ENCODE measurements at places on chromosomes 3 and 15. TPM values are rescaled to one million over a fixed set of nuclear protein-coding genes. Genes with fewer than 3 reads are reported as not detected.

RSRC1 gene
- 26.6 TPM for total RNA-seq

SLC9C1 gene
- total RNA-seq = 2.5 TPM

GOLGA8O gene
- not detected for total RNA-seq

PODXL2 gene
- total RNA-seq = 37.8 TPM

NPAP1 gene
- total RNA-seq = 0.11 TPM

MITF gene
- total RNA-seq = 1.3 TPM

CP gene
- total RNA-seq = 1.1 TPM

- H3K27ac ChIP-seq = peak overlapping the region; percentile 55
- H3K4me3 ChIP-seq = no peak overlapping the region
- no peak for DNase-seq
- H3K36me3 ChIP-seq = peaks cover 4% of the 10 kb centered on the region
- H3K4me1 ChIP-seq = peaks cover 55% of the 10 kb centered on the region
- H3K27me3 ChIP-seq = no peaks in the 10 kb centered on the region
Measured at GRCh38 chr15:33586786-33587697, 276.3 kb downstream of the RYR3 start.

DNA sequence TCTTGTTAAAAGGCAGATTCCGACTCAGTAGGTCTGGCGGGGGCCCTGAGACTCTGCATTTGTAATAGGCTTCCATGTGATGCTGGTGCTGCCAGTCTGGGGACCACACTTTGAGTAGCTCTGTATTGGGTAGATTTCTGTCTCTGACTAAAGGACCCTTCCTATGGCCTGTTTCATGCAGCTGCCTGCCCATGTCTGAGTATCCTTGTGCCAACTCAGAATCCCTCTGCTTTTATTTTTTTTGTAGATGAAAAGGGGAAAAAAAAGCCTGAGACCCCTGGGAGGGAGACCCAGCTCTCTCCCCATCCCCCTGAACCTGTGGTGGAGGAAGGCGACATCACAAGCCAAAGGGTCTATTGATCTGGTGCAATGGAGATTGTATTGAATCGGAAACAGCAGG, 81.9 kb downstream of the EBLN2 start:
- H3K4me1 ChIP-seq = no peaks in the 10 kb centered on the region
- H3K27me3 ChIP-seq = no peaks in the 10 kb centered on the region
- no peak for DNase-seq
- no peak overlapping the region for H3K4me3 ChIP-seq
- no peak overlapping the region for H3K27ac ChIP-seq
- no peaks in the 10 kb centered on the region for H3K36me3 ChIP-seq

DNA sequence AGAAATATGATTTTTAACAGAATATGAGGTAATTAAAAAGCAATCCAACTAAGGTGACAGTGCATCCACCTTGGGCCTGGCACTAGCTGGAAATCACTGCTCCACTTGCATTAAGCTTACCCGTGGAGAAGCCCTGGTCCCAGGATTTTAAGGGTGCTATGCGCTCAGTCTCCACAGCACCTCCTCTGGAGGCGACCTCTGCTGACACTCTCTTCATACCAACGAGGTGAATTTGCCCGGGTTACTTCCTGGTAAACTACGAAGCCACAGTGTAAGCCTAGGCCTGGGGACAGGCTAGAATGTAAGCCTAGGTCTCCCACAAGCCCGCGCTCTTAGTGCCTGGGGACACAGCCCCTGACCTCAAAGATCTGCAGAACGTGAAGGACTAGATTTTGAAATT, 793 bp downstream of the APOD start:
- peaks cover 7% of the 10 kb centered on the region for H3K4me1 ChIP-seq
- H3K27ac ChIP-seq = peak overlapping the region; percentile 43
- no peak overlapping the region for H3K4me3 ChIP-seq

DNA sequence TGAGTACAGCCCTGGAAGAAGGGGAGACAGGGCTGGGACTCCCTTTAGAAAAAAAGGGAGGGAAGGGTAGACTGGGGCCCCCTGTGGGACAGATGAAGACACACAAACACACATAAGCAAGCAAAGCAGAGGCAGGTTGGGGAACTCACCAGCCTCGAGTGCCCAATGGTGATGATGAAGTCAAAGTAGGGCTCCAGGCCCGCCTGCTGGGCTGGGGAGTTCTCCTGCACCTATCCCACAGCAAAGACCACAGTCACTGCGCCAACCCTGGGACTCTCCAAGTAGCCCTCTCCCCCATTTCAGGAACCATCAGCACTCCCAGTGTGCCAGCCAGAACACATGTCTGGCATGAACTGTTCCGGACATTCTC, 4.1 kb downstream of the GORASP1 start:
- H3K4me3 ChIP-seq = no peak overlapping the region
- no peak for DNase-seq
- H3K36me3 ChIP-seq = peaks cover 8% of the 10 kb centered on the region
- H3K27ac ChIP-seq = no peak overlapping the region
- peaks cover 6% of the 10 kb centered on the region for H3K27me3 ChIP-seq

- no peak for DNase-seq
- no peak overlapping the region for H3K27ac ChIP-seq
- H3K27me3 ChIP-seq = no peaks in the 10 kb centered on the region
- no peaks in the 10 kb centered on the region for H3K36me3 ChIP-seq
- H3K4me1 ChIP-seq = peaks cover 15% of the 10 kb centered on the region
Measured at GRCh38 chr15:82697735-82698407, 11.8 kb downstream of the AP3B2 start.

DNA sequence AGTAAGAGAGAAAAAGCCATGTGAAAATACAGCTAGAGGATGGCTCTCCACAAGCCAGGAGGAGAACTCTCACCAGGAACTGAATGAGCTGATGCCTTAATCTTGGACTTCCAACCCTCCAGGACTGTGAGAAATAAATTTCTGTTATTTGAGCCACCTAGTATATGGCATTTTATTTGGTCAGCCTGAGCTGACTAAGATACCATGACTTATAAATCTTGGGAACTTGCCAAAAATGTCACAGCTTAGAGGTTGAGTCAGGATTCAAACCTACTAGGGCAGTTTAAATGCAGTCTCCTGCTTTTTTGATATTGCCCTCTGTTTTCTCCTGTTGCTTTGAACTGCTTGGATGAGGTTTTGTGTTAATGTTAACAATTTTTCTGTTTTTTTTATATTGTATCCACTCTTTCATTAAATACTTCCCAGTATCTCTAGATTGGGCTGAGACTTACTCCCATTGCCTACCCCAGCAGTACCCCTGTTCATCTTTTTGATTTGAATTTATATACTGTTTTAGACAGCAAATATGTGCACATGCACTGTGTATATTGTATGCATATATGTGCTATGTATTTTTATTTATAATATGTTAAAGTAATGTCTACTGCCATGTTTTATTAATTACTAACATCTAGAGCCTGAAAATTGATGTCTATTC, 1223.2 kb downstream of the OTOL1 start:
- no peak overlapping the region for H3K4me3 ChIP-seq
- no peak overlapping the region for H3K27ac ChIP-seq
- H3K36me3 ChIP-seq = no peaks in the 10 kb centered on the region
- H3K4me1 ChIP-seq = peaks cover 14% of the 10 kb centered on the region
- no peak for DNase-seq
- H3K27me3 ChIP-seq = no peaks in the 10 kb centered on the region

- no peak overlapping the region for H3K27ac ChIP-seq
- peaks cover 5% of the 10 kb centered on the region for H3K4me1 ChIP-seq
- no peak for DNase-seq
- no peaks in the 10 kb centered on the region for H3K36me3 ChIP-seq
Measured at GRCh38 chr15:75352186-75353080, 5.6 kb downstream of the NEIL1 start.

GRCh38 chr3:177250151-177250550, 52.9 kb upstream of the TBL1XR1 start:
- H3K36me3 ChIP-seq = no peaks in the 10 kb centered on the region
- H3K27ac ChIP-seq = peak overlapping the region; percentile 54
- no peak for DNase-seq
- H3K27me3 ChIP-seq = no peaks in the 10 kb centered on the region
- H3K4me3 ChIP-seq = no peak overlapping the region
- peaks cover 14% of the 10 kb centered on the region for H3K4me1 ChIP-seq

GRCh38 chr3:10007126-10007782, 19.0 kb upstream of the FANCD2 start:
- H3K4me3 ChIP-seq = no peak overlapping the region
- H3K27me3 ChIP-seq = peaks cover 28% of the 10 kb centered on the region
- H3K36me3 ChIP-seq = peaks cover 13% of the 10 kb centered on the region

GRCh38 chr3:47794544-47794943, 8.4 kb upstream of the DHX30 start:
- 0 out of 2 replicates have a peak, but pooled peaks cover 4% of the 10 kb centered on the region for H3K27me3 ChIP-seq
- H3K36me3 ChIP-seq = no peaks in the 10 kb centered on the region
- no peak overlapping the region for H3K27ac ChIP-seq
- no peak overlapping the region for H3K4me3 ChIP-seq
- no peak for DNase-seq

DNA sequence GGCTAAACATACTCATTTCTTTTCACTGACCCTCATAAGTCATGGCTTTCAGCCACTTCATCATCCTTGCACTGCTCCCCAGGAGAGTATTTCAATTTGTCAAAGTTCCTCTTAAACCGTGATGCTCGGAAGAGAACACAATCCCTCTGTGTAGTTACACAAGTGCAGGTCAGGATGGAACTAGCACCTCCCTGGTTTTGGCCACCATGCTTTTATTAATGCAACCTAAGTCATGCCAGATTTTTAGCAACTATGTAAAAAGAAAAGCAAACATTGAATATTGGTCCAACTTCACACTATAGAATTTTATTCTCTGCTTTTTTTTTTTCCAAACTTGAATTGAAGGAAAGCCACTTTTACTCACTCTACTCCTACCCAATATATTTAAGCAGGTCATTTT, 45.2 kb downstream of the CNTN6 start:
- DNase-seq = no peak
- no peak overlapping the region for H3K4me3 ChIP-seq
- H3K27me3 ChIP-seq = no peaks in the 10 kb centered on the region
- no peak overlapping the region for H3K27ac ChIP-seq
- H3K36me3 ChIP-seq = peaks cover 57% of the 10 kb centered on the region

GRCh38 chr3:62803276-62803675, 71.9 kb downstream of the CADPS start:
- no peak overlapping the region for H3K27ac ChIP-seq
- peaks cover 16% of the 10 kb centered on the region for H3K4me1 ChIP-seq
- H3K4me3 ChIP-seq = no peak overlapping the region
- no peak for DNase-seq
- H3K27me3 ChIP-seq = no peaks in the 10 kb centered on the region
- H3K36me3 ChIP-seq = no peaks in the 10 kb centered on the region

DNA sequence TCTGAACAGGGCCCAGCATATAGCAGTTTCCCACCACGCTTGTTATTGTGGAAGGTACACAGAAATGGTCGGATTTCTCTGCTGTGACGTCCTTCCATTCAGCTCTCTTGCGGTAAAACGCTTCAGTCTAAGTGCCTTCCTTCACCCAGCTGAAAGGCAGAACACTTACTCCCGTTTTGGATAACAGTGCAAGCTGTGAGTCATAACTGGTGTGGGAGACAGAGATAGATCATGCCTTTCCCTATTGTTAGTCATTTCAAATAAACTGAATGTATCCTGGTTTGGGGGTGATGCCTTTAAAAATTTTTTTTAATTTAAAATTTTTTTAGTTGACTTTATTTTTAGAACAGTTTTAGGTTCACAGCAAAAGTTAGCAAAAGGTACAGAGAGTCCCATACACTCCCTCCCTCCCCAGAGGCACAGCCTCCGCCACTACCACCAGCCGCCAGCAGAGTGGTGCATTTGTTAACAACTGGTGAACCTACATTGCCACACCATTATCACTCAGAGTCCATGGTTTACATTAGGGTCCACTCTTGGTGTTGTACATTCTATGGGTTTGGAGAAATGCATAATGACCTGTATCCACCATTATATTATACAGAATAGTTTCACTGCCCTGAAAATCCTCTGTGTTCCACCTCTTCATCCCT, 94.9 kb upstream of the NSMCE3 start:
- DNase-seq = peak; percentile 46
- no peak overlapping the region for H3K4me3 ChIP-seq
- H3K36me3 ChIP-seq = peaks cover 16% of the 10 kb centered on the region
- no peaks in the 10 kb centered on the region for H3K27me3 ChIP-seq
- peak overlapping the region; percentile 26 for H3K27ac ChIP-seq

DNA sequence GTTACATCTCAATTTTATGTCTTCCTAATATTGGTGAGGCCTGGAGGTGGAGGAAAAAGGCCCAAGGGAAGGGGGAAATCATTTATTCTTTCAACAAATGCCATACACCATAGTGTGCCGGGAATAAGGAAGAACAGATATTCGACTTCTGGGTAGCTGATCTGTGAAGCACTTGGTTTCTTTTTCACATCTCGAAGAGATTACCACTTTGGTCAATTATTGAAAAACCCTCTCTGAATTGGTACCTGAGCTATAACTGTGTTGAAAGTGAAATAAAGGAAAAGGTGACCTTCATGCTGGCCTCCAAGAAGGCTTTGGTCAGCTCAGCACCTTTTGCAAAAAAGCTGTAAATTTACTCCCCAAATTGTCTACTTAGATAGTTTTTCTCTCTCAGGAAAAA, 14.2 kb upstream of the MB21D2 start:
- H3K27ac ChIP-seq = no peak overlapping the region
- DNase-seq = no peak
- no peaks in the 10 kb centered on the region for H3K27me3 ChIP-seq
- no peak overlapping the region for H3K4me3 ChIP-seq
- H3K4me1 ChIP-seq = peaks cover 10% of the 10 kb centered on the region
- no peaks in the 10 kb centered on the region for H3K36me3 ChIP-seq

- H3K4me3 ChIP-seq = peak overlapping the region; percentile 82
- H3K4me1 ChIP-seq = peaks cover 66% of the 10 kb centered on the region
- peak overlapping the region; percentile 98 for H3K27ac ChIP-seq
- DNase-seq = peak; percentile 92
- peaks cover 31% of the 10 kb centered on the region for H3K27me3 ChIP-seq
Measured at GRCh38 chr3:134373271-134374104, 759 bp downstream of the AMOTL2 start.

GRCh38 chr3:132071043-132071442, 36.2 kb upstream of the CPNE4 start:
- no peaks in the 10 kb centered on the region for H3K36me3 ChIP-seq
- no peak overlapping the region for H3K4me3 ChIP-seq
- no peak for DNase-seq
- peaks cover 100% of the 10 kb centered on the region for H3K27me3 ChIP-seq

GRCh38 chr3:115146032-115146417, 1.1 kb downstream of the ZBTB20 start:
- H3K4me3 ChIP-seq = peak overlapping the region; percentile 92
- peaks cover 20% of the 10 kb centered on the region for H3K4me1 ChIP-seq
- H3K36me3 ChIP-seq = no peaks in the 10 kb centered on the region
- no peaks in the 10 kb centered on the region for H3K27me3 ChIP-seq

- no peaks in the 10 kb centered on the region for H3K27me3 ChIP-seq
- H3K27ac ChIP-seq = no peak overlapping the region
- H3K36me3 ChIP-seq = no peaks in the 10 kb centered on the region
- no peak overlapping the region for H3K4me3 ChIP-seq
- H3K4me1 ChIP-seq = no peaks in the 10 kb centered on the region
Measured at GRCh38 chr15:70799667-70800450, 36.5 kb upstream of the UACA start.

GRCh38 chr15:71484080-71484479, 326.3 kb upstream of the NR2E3 start:
- H3K27ac ChIP-seq = no peak overlapping the region
- no peaks in the 10 kb centered on the region for H3K36me3 ChIP-seq
- H3K27me3 ChIP-seq = no peaks in the 10 kb centered on the region
- DNase-seq = no peak

All from WTC11 (cell line).